ENCODE measurements at places on chromosomes 11 and 22.

GRCh38 chr22:50125029-50125428 lies 35.2 kb downstream of the MOV10L1 start:
- no peak for DNase-seq

- DNase-seq = no peak
Observed at GRCh38 chr22:30267382-30268302, 991 bp upstream of the OSM start.

GRCh38 chr11:66915046-66915832 lies 42.9 kb downstream of the PC start:
- no peak for DNase-seq

DNA sequence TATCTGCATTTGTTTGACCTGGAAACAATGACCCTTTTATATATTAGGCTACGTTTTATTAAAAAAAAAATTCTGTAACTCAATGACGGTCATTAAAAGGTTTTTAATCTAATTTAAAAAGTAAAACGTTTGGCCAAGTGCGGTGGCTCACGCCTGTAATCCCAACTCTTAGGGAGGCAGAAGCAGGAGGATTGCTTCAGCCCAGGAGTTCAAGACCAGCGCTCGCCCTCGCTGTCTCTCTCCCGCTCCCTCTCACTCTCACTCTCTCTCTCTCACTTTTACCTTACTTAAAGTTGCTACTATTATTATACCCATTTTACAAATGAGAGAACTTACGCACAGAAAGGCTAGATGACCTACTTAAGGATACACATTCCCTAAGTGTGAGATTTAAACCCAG lies 814 bp upstream of the NARS2 start:
- DNase-seq = no peak

- peak; percentile 36 for DNase-seq
Observed at GRCh38 chr11:67302571-67303131, 679 bp upstream of the SSH3 start.

GRCh38 chr11:128512474-128512996 lies 74.8 kb downstream of the ETS1 start:
- DNase-seq = no peak

GRCh38 chr22:32909581-32910428 lies 108.3 kb downstream of the TIMP3 start:
- no peak for DNase-seq

DNA sequence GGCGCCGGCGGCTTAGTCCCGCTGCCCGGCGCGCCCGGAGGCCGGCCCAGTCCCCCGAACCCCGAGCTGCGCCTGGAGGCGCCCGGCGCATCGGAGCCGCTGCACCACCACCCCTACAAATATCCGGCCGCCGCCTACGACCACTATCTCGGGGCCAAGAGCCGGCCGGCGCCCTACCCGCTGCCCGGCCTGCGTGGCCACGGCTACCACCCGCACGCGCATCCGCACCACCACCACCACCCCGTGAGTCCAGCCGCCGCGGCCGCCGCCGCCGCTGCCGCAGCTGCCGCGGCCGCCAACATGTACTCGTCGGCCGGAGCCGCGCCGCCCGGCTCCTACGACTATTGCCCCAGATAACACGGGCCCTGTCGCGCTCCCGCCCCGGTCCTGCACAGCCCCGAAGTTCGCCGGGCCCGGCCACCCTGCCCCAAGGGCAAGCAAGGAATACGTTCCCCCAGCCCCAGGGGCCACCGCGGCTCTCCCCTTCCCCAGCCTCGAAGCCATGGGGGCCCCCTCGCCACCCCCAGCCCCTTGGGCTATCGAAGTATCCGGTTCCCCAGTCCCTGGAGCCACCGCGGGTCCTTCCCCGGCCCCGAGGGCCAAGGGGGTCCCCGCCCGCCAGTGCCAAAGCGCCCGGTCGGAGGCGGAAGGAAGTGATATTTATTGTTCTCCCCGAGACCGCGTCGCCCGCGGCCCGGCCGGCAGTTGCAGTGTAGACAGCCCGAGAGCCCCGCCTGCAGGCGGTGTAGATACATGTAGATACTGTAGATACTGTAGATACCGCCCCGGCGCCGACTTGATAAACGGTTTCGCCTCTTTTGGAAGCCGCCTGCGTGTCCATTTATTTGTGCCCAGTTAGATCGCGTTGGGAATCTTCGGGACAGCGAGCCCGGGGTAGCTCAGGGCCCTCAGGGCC lies 6.2 kb downstream of the TBX1 start:
- DNase-seq = peak; percentile 57

GRCh38 chr11:75356613-75357012 lies 5.2 kb upstream of the ARRB1 start:
- DNase-seq = no peak

DNA sequence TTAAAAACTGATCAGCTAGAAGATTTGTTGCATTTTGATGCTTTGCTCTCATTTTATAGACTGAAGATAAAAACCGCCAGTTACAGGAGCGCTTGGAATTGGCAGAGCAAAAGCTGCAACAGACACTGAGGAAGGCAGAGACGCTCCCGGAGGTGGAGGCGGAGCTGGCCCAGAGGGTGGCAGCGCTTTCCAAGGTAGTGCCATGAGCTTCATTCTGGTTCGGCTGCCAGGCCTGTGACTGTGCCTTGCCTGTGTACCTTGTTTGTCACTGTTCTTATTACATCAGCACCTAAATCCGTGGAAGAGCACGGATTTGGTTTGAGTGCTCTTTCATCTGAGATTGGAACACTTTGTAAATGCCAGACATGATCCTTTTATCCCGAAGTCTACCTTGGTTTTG lies 61.4 kb downstream of the PPFIA1 start:
- no peak for DNase-seq

DNA sequence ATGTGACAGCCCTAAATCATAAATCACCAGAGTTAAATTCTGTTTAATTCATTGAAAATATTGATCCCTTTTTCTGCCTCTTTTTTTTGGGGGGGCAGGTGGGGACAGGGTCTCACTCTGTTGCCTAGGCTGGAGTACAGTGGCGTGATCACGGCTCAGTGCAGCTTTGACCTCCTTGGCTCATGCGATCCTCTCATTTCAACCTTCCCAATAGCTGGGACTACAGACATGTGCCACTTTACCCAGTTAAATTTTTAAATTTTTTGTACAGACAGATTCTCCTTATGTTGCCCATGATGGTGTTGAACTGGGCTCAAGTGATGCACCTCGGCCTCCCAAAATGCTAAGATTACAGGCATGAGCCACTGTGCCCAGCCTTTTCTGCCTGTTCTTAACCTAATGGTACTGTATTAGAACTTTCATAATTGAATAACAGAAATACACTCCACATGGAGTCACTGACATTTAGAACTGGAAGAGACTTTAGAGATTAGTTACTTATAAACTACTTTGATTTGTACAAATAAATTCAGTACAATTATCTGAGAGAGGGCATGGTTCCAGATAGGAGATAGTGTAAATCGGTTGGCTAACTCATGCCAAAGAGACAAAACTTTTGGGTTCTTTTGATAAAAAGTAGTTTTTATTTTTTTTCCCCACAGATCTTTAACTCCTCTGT lies 76.4 kb upstream of the PRODH start:
- DNase-seq = no peak

GRCh38 chr22:23874871-23875270 lies 17.2 kb downstream of the SLC2A11 start:
- no peak for DNase-seq

DNA sequence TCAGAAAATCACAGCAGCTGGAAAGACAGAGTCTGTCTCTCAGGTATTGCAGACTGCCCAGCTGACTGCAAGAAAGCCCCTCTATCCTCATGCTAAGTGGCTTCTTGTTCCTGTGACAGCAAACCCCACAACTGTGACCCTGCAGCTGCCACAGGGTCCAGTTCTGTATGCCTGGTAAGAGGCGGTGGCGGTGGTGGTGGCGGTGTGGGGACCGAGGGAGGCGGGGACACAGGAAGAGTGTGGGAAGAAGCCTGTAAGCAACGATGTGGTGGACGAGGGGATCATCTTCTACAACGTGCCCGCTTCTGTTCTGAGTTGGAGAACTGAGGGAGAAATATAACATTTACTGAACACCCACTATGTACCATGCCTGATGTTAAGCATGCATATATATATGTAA lies 112.4 kb downstream of the TENM4 start:
- no peak for DNase-seq

- no peak for DNase-seq
Observed at GRCh38 chr11:125088576-125089455, 22.6 kb downstream of the TMEM218 start.

- no peak for DNase-seq
Observed at GRCh38 chr22:27487600-27488452, 313.7 kb downstream of the MN1 start.

- DNase-seq = no peak
Observed at GRCh38 chr11:134728186-134728585, 316.1 kb upstream of the B3GAT1 start.

- no peak for DNase-seq
Observed at GRCh38 chr11:62494246-62494645, 52.4 kb downstream of the AHNAK start.

GRCh38 chr22:38930512-38930911 lies 26.9 kb upstream of the APOBEC3A start:
- no peak for DNase-seq

GRCh38 chr11:57277845-57278720 lies 41.0 kb upstream of the APLNR start:
- peak; percentile 75 for DNase-seq

- DNase-seq = no peak
Observed at GRCh38 chr11:123168241-123168640, 26.8 kb downstream of the CLMP start.

DNA sequence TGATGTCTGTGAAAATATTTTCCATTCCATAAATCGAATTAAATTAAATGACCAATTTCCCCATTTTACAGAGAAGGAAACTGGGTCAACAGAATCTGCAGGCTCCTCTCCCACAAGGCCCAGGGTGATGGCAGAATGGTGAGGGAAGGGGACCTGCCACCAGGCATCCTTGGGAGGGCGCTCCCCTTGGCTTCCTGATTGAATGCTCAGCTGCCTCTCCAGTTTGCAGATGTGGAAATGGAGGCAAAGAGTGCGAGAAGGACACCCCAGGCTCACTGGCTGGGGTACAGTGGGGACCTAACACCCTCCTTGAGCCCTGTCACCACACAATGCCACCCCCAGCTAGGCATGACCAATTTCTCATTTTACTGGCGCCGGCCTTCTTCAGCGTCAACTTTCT lies 28.5 kb upstream of the CSNK1E start:
- peak; percentile 35 for DNase-seq

DNA sequence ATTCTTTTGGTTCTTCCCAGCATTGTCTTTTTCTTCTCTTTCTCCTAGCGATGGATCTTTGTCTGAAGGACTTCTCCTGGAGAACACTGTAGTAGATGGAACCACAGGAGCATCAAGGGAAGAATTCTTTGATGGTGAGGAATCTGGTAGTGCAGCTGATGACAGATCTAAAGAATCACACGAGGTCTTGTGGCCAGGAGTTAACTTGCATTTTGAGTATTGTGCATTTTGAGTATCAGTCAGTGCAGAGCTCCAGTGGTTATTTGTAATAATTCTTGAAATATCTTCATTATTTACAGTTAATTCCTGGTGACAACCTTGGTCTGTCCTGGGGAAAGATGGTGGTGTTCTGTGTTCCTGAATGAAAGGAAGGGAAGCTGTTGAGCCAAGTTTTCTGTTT lies 14.5 kb upstream of the POGLUT3 start:
- no peak for DNase-seq

- DNase-seq = no peak
Observed at GRCh38 chr11:120261321-120261720, 21.4 kb downstream of the POU2F3 start.

GRCh38 chr11:79412761-79413160 lies 28.1 kb downstream of the TENM4 start:
- no peak for DNase-seq

- DNase-seq = no peak
Observed at GRCh38 chr11:108914981-108915380, 250.1 kb downstream of the DDX10 start.

DNA sequence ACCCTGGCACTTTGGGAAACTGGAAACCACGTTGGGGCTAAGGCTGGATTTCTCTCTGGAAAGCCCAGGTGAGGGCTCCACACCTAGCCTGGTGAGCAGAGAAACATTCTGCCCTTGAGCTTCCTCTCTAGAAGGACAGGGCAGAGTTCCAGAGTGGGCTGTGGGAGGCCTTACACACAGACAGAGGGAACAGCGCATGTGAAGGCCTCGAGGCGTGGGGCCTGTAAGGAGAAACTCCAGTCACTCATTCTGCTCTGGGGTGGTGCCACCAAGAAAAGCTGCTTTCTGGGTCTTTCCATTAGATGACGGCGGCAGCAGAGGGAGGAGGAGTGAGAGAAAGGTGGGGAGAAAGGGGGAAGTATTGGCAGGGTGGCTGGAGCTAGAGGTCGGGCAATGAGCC lies 183.1 kb downstream of the CHST1 start:
- DNase-seq = peak; percentile 33

GRCh38 chr11:1202154-1202775 lies 20.6 kb upstream of the MUC5B start:
- DNase-seq = no peak

- no peak for DNase-seq
Observed at GRCh38 chr22:17872471-17872870, 98.2 kb upstream of the BID start.

- no peak for DNase-seq
Observed at GRCh38 chr11:121512468-121513465, 60.0 kb upstream of the SORL1-AS1 start.

- DNase-seq = peak; percentile 86
Observed at GRCh38 chr11:76209973-76210930, 4.0 kb upstream of the WNT11 start.

GRCh38 chr22:46845296-46846149 lies 83.1 kb downstream of the TBC1D22A start:
- no peak for DNase-seq

- no peak for DNase-seq
Observed at GRCh38 chr11:34037016-34037415, 14.5 kb upstream of the CAPRIN1 start.

DNA sequence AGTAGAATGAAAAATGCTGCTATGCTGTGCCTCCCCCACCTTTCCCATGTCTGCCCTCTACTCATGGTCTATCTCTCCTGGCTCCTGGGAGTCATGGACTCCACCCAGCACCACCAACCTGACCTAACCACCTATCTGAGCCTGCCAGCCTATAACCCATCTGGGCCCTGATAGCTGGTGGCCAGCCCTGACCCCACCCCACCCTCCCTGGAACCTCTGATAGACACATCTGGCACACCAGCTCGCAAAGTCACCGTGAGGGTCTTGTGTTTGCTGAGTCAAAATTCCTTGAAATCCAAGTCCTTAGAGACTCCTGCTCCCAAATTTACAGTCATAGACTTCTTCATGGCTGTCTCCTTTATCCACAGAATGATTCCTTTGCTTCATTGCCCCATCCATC lies 14.9 kb upstream of the HBE1 start:
- no peak for DNase-seq

- no peak for DNase-seq
Observed at GRCh38 chr11:95549301-95549700, 240.3 kb downstream of the FAM76B start.

- no peak for DNase-seq
Observed at GRCh38 chr11:69983897-69984438, 94.1 kb upstream of the ANO1 start.

- no peak for DNase-seq
Observed at GRCh38 chr22:27564806-27565205, 236.8 kb downstream of the MN1 start.
